ENCODE measurements at places on chromosomes 11 and 22.

- no peak for DNase-seq
These were observed 8.1 kb upstream of the ANKRD13D start for GRCh38 chr11:67280788-67281551.

- no peak for DNase-seq
These were observed 22.7 kb upstream of the CD44 start for GRCh38 chr11:35116245-35116644.

- no peak for DNase-seq
These were observed 61.4 kb upstream of the ARFGAP3 start for GRCh38 chr22:42918500-42918899.

GRCh38 chr11:62195945-62196344, 5.9 kb downstream of the SCGB1D1 start:
- DNase-seq, result no peak

GRCh38 chr11:122633219-122633829, 22.2 kb upstream of the UBASH3B start:
- peak; percentile 20 for DNase-seq

GRCh38 chr11:45994371-45995341, 72.2 kb downstream of the LARGE2 start:
- no peak for DNase-seq

- no peak for DNase-seq
These were observed 608.2 kb downstream of the TBC1D22A start for GRCh38 chr22:47370448-47371262.
